ENCODE measurements at places on chromosomes 5 and 9.
A peak's percentile ranks its signal among the peaks of the same experiment; 100 is the strongest.

DNA sequence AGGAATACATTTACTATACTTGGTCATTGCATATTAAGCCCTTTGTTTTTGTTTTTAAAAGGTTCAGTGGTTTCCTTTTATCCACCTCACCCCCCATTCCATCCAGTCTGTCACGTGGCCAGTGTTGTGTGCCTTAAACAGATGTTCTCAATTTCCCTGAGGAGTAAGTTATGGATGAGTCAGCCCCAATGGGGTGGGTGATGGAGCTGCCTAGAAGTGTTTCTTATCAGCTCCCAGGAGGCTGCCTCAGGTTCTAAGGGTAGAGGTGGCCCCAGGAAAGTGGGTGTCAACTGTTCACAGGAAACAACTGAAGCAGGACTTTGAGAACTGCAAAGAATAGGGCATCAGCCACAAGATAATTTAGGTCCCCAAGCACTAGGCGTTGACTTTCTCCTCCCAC is 41.1 kb downstream of the ACTBL2 start:
- no peak for DNase-seq

DNA sequence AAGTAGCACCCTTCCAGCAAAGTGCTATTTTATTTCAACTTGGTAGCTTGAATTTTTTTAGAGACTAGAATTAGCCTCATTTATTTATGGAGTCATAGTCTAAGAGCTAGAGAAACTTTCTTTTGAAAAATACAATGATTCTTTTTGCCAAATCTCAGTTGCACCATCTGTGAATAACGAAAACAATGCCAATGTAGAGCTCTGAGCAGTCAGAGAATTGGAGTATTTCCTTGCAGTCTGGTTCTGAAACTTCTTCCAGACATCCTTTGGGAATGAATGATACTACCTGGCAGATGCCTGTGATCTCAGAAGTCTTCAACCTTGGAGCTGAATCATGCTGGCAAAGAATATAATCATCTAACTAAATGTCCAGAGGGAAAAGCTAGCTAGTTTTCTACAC is 511.5 kb upstream of the CYLC2 start:
- no peak for DNase-seq

DNA sequence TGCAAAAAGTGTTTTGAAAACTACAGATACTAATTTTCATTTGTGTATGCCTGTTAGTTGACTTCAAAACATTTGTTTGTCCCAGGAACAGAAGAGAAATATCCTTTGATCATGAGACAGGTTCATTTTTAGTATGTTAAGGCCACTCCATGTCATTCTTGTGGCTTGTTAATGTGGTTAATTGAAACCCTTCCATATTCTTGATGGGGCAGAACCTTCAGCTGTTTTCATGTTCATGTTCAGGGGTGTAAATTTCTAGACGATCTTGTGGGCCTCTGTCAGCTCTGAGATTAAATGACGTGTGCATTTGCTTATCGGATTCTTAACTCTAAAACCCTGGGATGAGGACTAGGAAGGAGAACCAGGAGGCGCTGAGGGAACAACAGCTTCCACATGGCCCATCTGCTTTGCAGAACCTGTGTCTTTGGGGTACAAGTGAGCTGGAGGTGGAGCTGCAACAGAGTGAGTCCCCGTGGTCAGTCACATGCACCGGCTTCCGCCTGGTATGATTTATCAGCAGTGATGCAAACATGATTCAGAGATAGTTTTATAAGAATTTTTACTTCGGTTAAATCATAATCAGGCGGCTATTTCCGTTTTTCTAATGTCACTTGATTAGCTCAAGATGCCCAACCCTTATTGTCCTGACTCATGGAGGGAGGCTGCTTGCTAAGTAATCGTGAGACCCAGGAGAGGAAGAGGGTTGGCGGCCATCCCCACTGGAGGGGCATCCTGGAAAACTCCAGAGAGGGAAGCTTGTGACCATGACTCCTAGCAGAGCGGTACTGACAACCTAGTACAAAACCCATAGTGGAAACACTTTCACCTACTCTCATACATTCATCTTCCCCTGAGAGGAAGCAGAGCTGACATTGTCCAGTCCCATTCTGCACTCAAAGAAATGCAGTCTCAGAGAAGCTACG is 138.4 kb downstream of the C9orf152 start:
- DNase-seq, result no peak

GRCh38 chr9:96163712-96164111 is 138.3 kb downstream of the HSD17B3 start:
- no peak for DNase-seq

- DNase-seq, result no peak
These were observed 164.9 kb upstream of the IRX1 start for GRCh38 chr5:3430691-3431090.

DNA sequence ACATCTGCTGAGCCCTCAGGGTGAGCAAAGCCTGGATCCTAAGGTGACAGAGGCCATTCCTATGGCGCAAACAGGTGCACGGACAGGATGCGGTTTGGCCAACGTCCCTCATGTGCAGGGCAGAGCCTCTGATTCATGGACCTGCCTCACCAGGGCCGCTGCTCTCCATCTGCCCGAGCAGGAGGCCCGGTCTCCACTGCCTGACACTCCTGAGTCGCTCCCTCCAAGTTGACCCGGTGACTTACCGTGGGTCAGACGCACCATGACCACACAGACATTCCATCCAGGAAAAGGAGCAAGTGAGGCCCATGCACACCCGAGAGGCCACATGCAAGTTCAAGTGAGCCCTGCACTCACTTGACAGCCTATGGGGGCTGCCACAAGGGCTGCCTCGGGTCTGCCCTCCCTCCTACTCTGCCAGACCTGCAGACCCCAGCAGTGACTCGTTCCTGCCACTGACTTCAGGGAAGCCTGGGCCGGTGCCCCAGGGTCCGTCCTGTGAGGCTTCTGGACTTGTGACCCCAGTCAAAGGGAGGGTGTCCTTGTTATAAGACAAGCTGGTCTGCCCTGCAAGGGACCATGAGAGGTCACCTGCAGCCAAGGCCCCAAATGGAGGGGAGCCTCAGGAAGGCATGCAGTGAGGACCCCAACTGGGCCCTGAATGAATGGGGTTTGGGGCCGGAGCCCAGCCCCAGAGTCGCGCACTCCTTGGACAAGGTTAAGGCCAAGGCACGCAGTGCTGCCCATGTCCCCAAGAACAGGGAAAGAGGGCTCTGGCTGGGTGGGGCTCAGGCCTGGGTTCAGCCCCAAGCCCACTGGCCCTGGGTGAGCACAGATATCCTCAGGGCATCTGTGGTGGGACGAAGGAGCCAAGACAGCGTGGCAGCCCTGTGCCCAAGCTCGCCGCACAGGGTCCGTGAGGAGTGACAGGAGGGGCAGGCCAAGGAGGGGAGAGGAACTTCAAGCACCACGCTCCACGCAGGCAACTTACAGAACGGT is 10.1 kb downstream of the BRD3OS start:
- DNase-seq, result no peak

DNA sequence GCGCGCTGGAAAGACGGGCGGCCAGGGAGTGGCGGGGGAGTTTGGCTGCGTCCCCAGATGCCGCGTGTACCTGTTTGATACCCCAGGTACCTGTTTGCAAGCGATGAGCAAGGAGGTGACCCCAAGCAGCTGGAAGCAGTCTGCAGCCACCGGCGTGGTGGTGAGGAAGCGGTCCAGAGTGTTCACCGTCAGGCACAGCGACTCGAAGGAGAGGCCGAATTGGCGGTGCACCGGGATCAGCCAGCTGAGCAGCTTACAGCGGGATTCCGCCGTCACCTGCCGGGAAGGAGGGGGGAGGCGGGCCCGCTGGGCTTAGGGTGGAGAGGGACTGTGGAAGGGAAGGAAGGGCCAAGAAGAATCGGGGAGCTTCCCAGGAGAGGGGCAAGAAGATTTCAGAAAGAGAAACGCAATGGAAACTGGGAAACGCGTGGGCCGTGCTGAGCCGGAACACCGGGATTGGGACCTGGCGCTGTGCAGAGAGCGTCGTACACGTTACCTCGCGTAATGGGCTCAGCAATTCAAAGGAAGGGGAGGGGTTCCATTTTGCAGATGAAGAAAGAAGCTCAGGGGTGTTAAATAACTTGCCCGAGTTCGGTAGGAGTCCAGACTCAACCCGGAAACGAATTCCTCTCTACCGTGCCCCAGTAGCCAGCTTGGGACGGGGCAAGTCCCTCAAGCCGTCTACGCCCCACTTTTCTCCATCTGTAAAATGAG is 980 bp downstream of the CCNO start:
- DNase-seq, result peak; percentile 7

All from activated naive CD4-positive, alpha-beta T cell treated with anti-CD3 and anti-CD28 coated beads, Interleukin-2, amount 50 U/mL, for 72 hours (primary cell).